ENCODE measurements at places on chromosomes 4 and X.

DNA sequence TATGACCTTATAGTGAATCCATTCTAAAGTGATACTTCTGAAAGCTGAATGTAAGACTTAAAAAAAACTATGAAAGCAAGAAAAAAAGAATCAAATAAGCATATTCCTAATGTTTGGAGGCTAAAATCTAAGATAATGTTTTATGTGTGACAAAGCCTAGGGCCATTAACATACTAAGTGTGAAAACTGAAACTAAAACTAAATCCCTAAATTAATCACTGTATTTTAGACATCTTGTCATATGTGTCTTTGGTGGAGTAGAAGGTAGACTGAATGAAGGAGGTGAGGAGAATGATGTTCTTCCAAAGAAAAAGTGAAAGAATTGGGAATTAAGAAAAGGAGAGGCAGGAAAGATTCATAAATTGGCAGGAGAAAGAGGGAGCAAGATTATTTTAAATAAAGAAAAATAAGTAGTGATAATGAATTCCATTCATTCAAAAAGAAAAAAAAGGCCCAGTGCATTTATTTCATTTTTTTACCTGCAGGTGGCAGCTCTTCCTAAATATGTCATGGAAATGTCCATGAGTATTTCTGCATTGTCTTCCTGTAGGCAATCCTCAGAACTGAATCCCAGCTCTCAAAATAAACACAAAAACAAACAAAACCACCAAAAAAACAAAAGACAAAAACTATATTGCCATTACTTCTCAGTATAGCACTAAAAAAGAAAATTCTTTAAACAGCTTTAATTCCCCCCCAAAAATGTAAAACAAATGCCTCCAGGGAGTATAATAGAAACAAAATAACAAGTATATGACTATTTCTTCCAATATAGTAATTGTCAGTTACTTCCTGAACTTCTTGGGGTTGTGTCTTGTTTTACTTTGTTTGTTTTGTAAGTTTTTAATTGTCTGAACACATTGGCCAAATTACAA, 17.0 kb upstream of the AP1AR start:
- DNase-seq: no peak

DNA sequence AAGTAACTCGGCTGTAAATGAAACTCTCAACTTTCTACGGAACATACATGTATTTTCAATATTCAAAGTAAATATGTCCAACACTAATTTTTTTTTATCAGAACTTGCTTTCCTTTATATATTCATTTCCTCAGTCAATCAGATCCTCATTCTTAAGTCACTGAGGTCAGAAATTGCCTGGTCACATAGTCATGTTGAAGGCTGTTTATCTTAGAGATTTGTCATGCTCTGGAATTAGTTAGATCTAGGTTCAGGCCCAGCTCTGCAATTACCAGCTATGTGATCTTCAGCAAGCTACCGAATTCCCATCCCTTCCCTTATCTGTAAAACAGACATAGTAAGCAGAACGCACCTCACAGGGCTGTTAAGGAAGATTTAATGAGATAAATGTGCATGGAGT, 228.8 kb downstream of the SPCS3 start:
- no peak for DNase-seq

DNA sequence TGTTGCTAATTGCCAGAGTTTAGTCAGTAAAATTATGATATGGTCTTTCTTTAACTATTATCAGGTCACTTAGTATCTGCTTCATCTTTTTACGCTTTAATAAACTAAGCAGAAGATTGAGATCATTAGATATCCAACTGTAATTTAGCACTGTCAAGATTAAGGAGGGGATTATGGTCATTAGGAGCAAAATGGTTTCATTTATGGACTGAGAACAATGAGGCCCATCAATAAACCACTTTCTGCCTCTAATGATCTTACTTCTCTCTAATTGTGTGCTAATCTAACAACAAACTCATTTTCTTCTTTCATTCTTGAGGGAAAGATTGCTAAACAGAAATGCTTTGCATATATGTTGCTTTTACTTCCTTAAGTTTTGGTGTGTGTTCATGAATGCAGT, 340.4 kb downstream of the RPA4 start:
- no peak for DNase-seq

- no peak for DNase-seq
Measured at GRCh38 chr4:7487502-7487901, 52.8 kb upstream of the PSAPL1 start.

- DNase-seq: no peak
Measured at GRCh38 chr4:53924333-53925049, 139.9 kb downstream of the CHIC2 start.

GRCh38 chr4:20418861-20419451, 167.3 kb downstream of the SLIT2 start:
- no peak for DNase-seq

DNA sequence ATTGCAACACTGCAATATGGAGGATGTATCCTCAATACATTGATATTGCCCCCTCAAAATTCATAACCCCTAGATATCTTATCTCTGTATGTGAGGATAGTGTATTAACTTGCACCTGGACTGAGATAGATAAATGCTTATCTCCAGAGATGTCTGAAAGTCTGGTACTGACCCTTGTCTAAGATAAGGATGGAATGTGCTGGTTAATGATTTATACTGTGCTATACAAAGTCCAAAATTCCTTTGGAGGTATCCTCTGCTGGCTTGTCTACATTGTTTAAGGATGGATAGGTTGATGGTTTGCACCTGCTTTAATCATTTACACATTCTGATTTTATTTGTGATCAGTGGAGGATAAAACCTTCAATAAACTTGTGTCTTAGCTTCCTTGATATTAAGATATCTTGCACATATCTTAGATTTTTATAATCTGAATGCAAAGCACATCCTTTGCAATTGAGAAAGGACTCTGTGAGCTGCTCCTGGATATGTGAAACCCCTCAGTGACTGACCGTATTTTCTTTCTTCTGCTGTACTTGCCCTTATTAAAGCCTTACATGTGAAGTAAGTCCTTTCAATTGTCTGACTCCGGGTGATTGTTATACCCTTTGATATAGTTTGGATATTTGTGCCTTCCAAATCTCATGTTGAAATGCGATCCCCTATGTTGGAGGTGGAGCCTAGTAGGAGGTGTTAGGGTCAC, 430.3 kb upstream of the MAOA start:
- DNase-seq: no peak

DNA sequence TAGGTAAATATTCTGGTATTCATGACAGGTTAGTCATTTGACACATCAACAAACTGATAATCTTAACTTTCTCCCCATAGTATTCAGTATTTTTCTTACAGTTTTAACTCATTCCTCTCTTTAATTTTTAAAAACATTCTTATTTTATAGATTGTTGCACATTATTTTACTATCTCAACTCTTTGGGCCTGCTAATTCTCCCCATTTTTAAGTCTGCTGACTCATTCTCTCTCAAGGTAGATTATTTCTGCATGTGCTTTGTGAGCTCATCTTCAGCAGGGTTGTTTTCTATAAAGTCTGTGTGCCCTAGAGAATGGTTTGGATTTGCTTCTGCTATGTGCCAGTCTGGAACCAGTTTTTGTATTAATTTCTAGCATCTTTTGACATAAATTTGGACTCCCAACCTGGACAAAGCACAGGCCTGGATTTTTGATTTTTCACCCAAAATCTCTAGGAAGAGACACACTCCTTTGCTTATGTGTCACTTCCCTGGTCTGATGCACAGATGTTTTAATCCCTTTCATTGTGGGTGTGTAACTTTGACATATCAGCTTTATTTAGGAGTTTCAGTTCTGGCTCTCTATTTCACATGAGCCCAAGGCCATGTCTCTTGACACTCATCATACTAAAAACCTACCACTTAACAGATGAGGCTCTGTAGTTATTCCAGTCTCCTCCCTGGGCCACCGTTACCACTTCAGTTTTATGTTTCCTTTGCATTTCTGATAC, 194.3 kb upstream of the PGRMC2 start:
- no peak for DNase-seq

DNA sequence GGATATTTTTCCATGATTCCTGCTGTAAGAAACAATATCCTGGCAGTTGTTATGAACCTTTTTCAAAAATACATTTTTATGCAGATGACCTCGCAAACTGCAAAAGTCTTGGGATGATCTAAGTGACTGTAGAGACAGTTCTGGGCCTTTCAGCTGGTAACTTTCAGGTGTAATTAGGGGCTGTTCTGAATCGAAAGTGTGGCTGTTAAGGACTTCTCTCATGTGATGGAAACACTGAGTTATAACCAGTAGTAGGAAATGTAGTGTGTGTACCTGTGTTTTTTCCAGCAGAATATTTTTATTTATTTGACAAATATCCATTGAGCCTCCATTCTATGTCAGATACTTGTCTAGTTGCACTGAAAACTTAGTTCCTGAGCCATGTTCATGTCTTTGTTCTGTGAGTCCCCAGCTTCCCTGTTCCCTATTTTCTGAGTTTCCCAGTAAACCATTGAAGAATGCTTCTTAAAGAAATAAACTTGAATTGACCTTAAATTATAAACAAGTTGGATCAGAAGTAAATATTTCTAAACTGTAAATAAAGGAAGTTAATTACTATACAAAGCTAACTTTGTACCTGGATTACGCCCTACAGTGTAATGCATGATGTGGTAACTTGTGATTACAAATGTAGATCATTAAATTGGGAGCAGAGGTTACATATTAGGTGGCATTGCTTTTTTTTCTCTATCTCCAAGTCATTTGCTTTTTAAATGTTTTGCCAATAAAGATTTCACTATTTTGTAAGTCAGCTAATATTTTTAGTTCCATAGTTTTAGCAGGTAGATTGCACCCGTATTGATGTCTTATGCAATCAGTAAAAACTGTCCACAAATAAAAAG, 33.7 kb upstream of the HPGD start:
- no peak for DNase-seq

- no peak for DNase-seq
Measured at GRCh38 chrX:29797156-29797555, 418.2 kb upstream of the MAGEB2 start.

GRCh38 chr4:151922306-151922705, 161.5 kb upstream of the GATB start:
- no peak for DNase-seq

DNA sequence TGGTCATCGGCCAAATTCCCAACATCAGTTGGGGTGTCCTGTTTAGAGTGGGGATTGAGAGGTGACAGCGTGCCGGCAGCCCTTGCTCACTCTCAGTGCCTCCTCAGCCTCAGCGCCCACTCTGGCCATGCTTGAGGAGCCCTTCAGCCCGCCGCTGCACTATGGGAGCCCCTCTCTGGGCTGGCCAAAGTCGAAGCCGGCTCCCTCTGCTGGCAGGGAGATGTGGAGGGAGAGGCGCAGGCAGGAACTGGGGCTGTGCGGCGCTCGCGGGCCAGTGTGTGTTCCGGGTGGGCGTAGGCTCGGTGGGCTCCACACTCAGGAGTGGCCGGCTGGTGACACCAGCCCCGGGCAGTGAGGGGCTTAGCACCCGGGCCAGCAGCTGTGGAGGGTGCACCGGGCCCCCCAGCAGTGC, 7.1 kb upstream of the CENPU start:
- no peak for DNase-seq

- no peak for DNase-seq
Measured at GRCh38 chr4:169335331-169335730, 64.6 kb upstream of the SH3RF1 start.

- no peak for DNase-seq
Measured at GRCh38 chr4:151951671-151952050, 190.9 kb upstream of the GATB start.

DNA sequence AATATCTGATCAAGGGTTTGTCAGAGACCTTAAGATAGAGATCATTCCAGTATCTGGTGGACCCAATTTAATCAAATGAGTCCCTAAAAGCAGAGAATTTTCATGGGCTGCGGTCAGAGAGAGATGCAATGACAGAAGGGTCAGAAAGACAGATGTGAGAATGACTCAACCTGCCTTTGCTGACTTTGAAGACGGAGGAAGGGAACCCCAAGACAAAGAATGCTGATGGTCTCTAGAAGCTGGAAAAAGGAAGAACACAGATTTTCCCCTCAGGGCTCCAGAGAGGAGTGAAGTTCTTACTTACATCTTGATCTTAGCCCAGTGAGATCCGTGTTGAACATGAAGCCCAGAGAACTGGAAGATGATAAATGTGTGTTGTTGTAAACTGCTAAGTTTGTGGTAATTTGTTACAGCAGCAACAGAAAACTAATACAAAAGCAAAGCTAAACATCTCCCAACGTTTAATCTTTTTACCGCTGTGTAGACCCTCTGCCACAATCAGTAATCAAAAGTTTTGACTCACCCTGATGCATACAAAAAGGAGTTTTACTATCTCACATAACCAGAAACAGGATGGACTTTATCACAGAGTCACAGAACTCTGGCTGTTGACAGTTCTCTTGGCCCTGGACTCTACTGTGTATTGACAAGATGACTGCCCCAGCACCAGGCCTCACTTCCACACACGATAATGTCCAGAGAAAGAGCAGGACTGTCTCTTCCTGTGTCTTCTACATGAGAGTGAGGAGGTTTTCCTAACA, 70.2 kb upstream of the MAGEB2 start:
- DNase-seq: no peak

- peak; percentile 52 for DNase-seq
Measured at GRCh38 chr4:73080789-73081188, 11.3 kb upstream of the COX18 start.

GRCh38 chrX:16603822-16604221, 46.1 kb upstream of the S100G start:
- no peak for DNase-seq

DNA sequence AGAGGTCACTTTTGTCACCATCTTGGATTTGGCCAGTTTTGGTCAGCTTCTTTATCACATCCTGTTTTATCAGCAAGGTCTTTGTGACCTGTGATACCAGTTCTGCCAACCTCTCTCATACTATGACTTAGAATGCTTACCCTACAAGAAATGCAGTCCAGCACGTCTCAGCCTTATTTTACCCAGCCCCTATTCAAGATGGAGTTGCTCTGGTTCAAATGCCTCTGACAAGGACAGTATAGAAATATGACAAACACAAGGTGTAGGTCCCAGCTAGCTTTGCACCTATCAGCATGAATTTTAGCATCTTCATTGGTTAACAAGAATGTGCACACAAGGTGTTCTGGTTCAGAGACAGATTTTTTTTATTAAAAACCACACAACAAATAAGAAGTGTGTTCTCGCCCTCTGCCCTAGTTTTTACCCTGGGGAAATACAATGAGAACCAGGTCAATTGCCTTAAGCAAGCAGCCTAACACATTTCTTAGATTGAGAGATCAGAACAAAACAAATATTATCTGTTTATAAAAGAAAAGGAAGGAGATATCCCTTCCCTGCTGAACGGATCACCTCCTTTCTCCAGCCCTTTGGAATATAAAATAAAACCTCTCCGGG, 962.3 kb upstream of the PRKX start:
- no peak for DNase-seq

DNA sequence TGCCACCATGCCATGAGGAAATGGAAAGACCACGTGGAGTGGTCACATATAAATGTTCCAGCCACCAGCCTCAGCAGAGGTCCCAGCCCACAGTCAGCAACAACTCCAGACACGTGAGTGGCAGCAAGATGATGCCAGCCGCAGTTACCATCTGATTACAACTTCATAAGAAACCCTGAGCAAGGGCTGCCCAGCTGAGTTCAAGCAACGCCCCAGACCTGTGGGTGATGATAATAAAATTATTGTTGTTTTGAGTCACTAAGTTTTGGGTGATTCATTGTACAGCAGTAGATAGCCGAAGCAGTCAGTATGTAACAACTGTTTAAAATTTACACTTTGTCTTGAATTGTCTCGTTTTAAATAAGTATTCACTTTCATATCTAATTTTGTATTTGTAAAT, 5.8 kb upstream of the CCNG2 start:
- no peak for DNase-seq

GRCh38 chr4:54089875-54090274, 10.1 kb upstream of the GSX2 start:
- DNase-seq: no peak

GRCh38 chr4:147617841-147618691, 869 bp downstream of the TMEM184C start:
- no peak for DNase-seq
